ENCODE measurements at places on chromosomes 1 and 21. TPM values are rescaled to one million over a fixed set of nuclear protein-coding genes. Genes with fewer than 3 reads are reported as not detected.

HSD11B1 gene
- 0.36 TPM for total RNA-seq

RAB42 gene
- total RNA-seq = not detected

RHCE gene
- total RNA-seq = 0.29 TPM

ALX3 gene
- total RNA-seq = not detected

PRR9 gene
- total RNA-seq = not detected

COL24A1 gene
- not detected for total RNA-seq

LCE1D gene
- total RNA-seq = not detected

DNA sequence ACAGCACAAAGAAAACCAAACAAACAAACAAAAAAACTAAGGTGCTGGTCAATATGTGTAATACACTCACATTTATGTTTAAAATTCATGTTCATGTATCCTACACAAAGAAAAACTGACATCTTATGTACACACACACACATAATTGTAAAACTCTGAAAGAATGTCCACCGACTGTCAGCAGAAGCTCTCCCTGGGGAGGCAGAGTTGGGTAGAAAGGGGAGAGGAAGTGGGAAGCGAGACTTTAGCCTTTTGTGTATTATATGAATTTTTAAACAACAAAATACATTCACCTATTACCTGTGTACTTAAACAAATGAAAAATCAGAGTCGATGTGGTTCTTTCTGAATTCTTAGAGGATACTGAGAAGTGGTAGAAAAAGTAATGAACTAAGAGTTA, 88.3 kb downstream of the ABCA4 start:
- H3K36me3 ChIP-seq = no peaks in the 10 kb centered on the region
- H3K27ac ChIP-seq = no peak overlapping the region
- H3K4me1 ChIP-seq = peaks cover 4% of the 10 kb centered on the region
- no peak for DNase-seq
- H3K27me3 ChIP-seq = peaks cover 13% of the 10 kb centered on the region

DNA sequence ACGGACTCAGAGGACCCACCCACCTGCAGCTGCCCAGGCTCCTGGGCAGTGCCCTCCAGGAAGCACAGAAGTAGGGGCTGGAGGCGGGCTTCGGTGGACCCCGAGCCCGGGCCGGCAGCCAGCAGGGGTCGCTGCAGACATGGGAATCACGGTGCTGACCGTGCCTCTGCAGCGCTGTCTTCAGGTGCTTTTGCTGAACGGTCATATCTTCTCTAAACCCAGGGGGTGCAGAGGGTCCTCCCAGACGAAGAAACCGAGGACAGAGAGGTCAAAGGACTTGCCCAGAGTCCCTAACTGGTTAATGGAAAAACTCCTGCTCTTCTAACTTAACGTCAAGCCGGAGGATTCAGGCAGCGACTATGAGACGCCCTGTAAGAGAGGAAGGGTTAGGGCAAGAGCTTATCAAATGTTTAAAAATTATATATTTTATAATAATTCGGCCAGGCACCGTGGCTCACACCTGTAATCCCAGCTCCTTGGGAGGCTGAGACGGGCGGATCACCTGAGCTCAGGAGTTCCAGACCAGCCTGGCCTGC, 21.5 kb upstream of the LEFTY2 start:
- H3K4me1 ChIP-seq = peaks cover 4% of the 10 kb centered on the region
- DNase-seq = peak; percentile 69

- no peaks in the 10 kb centered on the region for H3K36me3 ChIP-seq
- H3K4me1 ChIP-seq = no peaks in the 10 kb centered on the region
- H3K4me3 ChIP-seq = no peak overlapping the region
- H3K27me3 ChIP-seq = peaks cover 3% of the 10 kb centered on the region
These were observed 126.6 kb downstream of the C1orf21 start for GRCh38 chr1:184513421-184513820.

- H3K36me3 ChIP-seq = no peaks in the 10 kb centered on the region
- no peaks in the 10 kb centered on the region for H3K4me1 ChIP-seq
- no peak for DNase-seq
- no peak overlapping the region for H3K4me3 ChIP-seq
- no peaks in the 10 kb centered on the region for H3K27me3 ChIP-seq
- H3K27ac ChIP-seq = no peak overlapping the region
These were observed 294.9 kb upstream of the ADGRL2 start for GRCh38 chr1:81505831-81506230.

GRCh38 chr1:178575611-178576361, 62.9 kb downstream of the TEX35 start:
- DNase-seq = no peak
- H3K27ac ChIP-seq = peak overlapping the region; percentile 31
- peaks cover 4% of the 10 kb centered on the region for H3K4me1 ChIP-seq
- H3K27me3 ChIP-seq = peaks cover 3% of the 10 kb centered on the region
- H3K4me3 ChIP-seq = no peak overlapping the region
- H3K36me3 ChIP-seq = no peaks in the 10 kb centered on the region

- H3K4me3 ChIP-seq = no peak overlapping the region
- H3K36me3 ChIP-seq = peaks cover 6% of the 10 kb centered on the region
- no peaks in the 10 kb centered on the region for H3K27me3 ChIP-seq
- DNase-seq = no peak
- peak overlapping the region; percentile 45 for H3K27ac ChIP-seq
- peaks cover 23% of the 10 kb centered on the region for H3K4me1 ChIP-seq
These were observed 103.0 kb downstream of the KIAA0319L start for GRCh38 chr1:35454176-35454575.

- no peaks in the 10 kb centered on the region for H3K27me3 ChIP-seq
- DNase-seq = peak; percentile 29
- no peaks in the 10 kb centered on the region for H3K4me1 ChIP-seq
These were observed 954 bp downstream of the MYOG start for GRCh38 chr1:203084588-203085527.

DNA sequence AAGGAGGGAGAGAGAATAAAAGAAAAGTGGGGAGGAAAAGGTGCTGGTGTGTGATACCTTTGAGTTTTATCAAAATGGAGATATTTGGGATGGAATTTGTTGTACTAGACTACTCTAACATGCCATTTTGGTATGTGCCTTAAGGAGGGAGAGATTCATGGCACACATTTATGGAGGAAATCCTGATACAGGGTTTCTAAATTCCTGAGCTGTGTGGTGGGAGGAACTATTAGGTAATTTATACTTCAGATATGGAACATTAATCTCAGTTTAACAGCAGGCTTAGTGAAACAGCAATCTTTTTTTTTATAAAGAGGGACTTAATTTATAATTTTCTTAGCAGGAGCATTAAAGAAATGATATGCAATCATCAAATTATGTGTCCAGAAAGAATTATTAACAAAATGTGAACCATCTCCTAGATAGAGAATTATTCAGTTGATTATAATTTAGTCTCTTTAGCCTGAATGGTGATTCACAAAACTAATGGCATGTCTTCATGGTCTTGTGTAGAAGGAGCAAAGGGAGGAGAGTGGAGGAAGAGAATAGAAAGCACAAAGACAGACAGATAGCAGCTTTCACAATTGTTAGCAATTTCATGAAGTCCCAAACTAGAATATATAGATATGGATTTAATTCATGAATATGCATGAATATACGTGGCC, 301.6 kb downstream of the HLX start:
- H3K27me3 ChIP-seq = peaks cover 8% of the 10 kb centered on the region
- no peak overlapping the region for H3K4me3 ChIP-seq
- H3K4me1 ChIP-seq = no peaks in the 10 kb centered on the region
- no peak for DNase-seq
- no peak overlapping the region for H3K27ac ChIP-seq
- no peaks in the 10 kb centered on the region for H3K36me3 ChIP-seq

DNA sequence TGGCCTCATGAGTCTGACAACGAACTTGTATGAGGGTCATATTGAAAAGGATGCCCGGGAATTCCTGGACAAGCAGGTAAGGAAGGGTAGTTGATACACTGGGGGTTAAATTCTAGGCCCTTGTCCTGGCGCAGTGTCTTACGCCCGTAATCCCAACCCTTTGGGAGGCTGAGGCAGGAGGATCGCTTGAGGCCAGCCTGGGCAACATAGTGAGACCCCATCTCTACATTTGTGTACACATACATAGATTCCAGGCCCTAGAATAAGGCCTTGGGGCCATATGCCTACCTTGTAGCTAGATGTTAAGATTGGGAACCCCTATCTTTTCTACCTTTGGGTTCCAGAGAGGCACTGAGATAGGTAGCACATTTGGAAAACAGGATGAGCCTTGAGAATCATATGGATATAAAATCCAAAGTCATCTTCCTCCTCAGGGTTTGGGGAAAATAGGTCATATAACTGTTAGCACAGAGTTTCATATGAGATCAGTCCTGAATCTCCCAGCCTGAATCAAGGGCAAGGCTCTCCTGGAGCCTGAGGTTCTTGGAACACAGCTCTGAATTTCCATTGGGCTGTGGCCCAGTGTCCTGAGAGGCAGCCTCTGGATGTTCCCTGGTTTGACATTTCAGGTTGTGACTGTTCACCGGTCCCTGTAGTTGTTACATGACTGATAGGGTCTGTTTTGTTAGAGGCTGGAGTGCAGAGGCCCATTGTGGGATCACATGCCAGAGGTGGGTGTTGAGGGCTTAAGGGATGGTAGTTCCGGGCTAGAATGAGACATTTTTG, 104.4 kb downstream of the PIK3R3 start:
- H3K27ac ChIP-seq = no peak overlapping the region
- H3K4me3 ChIP-seq = no peak overlapping the region
- no peaks in the 10 kb centered on the region for H3K27me3 ChIP-seq
- peaks cover 10% of the 10 kb centered on the region for H3K36me3 ChIP-seq

DNA sequence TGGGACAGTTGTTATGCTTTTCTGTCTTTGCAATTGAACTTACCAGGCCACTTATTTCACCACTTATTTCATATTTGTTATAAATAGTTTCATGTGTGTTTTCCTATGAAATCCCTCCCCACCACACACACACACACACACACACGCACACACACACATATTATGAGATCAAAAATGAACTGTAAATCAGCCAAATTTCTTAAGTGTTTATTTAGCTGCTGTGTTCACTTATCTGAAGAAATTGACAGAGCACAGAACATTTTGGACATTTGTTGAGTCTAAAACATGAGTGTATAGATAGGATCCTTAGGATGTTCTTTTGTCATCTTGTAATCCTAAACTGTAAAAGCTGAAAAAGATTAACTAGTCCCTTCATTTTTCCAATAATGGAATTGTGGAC, 7.8 kb upstream of the TNFSF18 start:
- no peak overlapping the region for H3K4me3 ChIP-seq
- no peak for DNase-seq
- H3K36me3 ChIP-seq = no peaks in the 10 kb centered on the region

DNA sequence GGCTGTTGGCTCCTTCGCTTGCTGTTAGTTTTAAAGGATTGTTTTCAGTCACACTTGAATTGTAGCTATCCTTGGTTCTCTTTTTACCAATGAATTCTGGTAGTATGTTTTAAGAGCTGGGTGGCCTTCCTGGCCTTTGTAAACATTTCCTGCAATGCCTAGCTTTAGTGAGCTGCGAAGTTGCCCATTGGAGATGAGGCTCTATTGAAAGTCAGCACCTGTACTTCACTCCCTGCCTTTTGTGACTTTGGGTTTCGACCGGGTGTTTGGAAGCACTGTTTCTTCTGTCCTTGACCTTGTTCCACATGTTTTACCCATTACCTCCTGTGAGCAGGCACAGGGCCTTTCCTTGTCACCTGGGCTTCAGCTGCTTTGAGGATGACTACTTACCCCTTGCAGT, 64.7 kb downstream of the DYRK1A start:
- peaks cover 55% of the 10 kb centered on the region for H3K4me1 ChIP-seq
- H3K27ac ChIP-seq = peak overlapping the region; percentile 8
- no peak overlapping the region for H3K4me3 ChIP-seq

DNA sequence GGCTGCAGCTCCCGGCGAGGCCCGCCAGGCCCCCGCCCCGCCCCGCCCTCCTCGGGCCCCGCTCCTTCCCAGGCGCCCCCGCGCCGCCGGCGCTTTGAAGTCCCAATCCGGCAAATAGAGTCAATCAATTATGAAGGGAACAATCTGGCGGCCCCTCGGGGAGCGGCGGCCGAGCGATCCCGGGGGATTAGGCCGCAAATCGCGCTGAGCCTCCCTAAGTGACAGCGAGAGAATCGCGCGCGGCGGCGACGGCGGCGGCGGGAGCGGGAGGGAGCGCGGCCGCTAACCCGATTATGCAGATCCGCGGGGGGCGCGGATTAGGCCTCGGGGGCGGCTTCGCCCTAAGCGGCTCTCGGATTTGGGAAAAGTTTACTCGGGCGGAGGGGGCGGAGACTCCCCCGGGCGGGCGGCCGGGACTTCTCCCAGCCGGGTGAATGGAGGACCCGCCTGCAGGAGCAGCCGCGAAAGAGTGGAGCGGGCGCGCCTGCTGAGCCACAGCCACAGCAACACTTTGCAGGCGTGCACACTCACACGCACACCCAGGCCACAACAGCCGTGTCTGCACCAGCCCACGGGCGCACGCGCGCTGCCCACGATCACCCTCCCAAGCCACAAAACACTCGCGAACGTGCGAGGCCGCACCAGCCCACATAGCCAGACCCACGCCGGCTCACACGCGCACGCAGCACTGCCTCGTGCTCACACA, 23.0 kb upstream of the DMBX1 start:
- H3K36me3 ChIP-seq = no peaks in the 10 kb centered on the region
- H3K4me1 ChIP-seq = peaks cover 9% of the 10 kb centered on the region
- H3K4me3 ChIP-seq = peak overlapping the region; percentile 70
- H3K27ac ChIP-seq = no peak overlapping the region
- peaks cover 50% of the 10 kb centered on the region for H3K27me3 ChIP-seq

DNA sequence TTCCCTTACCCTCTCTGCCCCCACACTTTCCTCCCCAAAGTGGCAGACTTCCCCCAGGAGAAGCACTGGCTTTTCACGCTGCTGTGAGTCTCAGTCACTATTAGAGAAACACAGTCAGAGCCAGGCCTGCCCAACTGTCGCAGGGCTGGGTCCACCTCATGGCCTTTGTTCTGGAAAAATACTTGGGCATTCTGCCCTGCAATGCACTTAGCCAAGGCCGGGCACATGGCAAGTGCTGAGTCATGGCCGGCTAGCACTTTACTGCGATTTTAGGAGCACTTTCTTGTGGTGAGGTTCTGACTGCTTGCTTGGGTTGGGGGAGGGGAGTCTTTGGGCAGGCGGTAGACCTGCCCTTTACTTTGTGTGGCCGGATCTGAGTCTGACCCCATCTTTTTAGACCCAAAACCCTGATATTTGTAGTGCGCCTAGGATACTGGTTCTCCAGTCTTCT, 7.7 kb downstream of the EPHX1 start:
- no peak overlapping the region for H3K4me3 ChIP-seq
- H3K27me3 ChIP-seq = no peaks in the 10 kb centered on the region
- no peak overlapping the region for H3K27ac ChIP-seq
- no peaks in the 10 kb centered on the region for H3K36me3 ChIP-seq
- peaks cover 4% of the 10 kb centered on the region for H3K4me1 ChIP-seq

- no peak overlapping the region for H3K4me3 ChIP-seq
- peaks cover 23% of the 10 kb centered on the region for H3K27me3 ChIP-seq
- H3K36me3 ChIP-seq = peaks cover 14% of the 10 kb centered on the region
- no peak overlapping the region for H3K27ac ChIP-seq
- DNase-seq = no peak
These were observed 2.0 kb downstream of the C1orf232 start for GRCh38 chr1:26166719-26167281.

GRCh38 chr1:26844424-26845196, 18.1 kb downstream of the ZDHHC18 start:
- no peaks in the 10 kb centered on the region for H3K27me3 ChIP-seq
- no peak for DNase-seq
- no peak overlapping the region for H3K27ac ChIP-seq
- no peak overlapping the region for H3K4me3 ChIP-seq

- no peak overlapping the region for H3K4me3 ChIP-seq
- H3K4me1 ChIP-seq = peaks cover under 1% of the 10 kb centered on the region
- no peak overlapping the region for H3K27ac ChIP-seq
- H3K27me3 ChIP-seq = no peaks in the 10 kb centered on the region
- H3K36me3 ChIP-seq = no peaks in the 10 kb centered on the region
These were observed 70.4 kb upstream of the GREM2 start for GRCh38 chr1:240682166-240682858.

GRCh38 chr1:86594284-86594770, 47.4 kb downstream of the CLCA4 start:
- H3K36me3 ChIP-seq = peaks cover 2% of the 10 kb centered on the region
- no peaks in the 10 kb centered on the region for H3K4me1 ChIP-seq
- DNase-seq = no peak
- H3K27me3 ChIP-seq = no peaks in the 10 kb centered on the region
- H3K27ac ChIP-seq = no peak overlapping the region
- no peak overlapping the region for H3K4me3 ChIP-seq

Data from activated naive CD8-positive, alpha-beta T cell treated with anti-CD3 and anti-CD28 coated beads for 36 hours (primary cell).